ENCODE measurements at places on chromosomes 2 and 18. TPM values are rescaled to one million over a fixed set of nuclear protein-coding genes. Genes with fewer than 3 reads are reported as not detected.
A peak's percentile ranks its signal among the peaks of the same experiment; 100 is the strongest.

DNA sequence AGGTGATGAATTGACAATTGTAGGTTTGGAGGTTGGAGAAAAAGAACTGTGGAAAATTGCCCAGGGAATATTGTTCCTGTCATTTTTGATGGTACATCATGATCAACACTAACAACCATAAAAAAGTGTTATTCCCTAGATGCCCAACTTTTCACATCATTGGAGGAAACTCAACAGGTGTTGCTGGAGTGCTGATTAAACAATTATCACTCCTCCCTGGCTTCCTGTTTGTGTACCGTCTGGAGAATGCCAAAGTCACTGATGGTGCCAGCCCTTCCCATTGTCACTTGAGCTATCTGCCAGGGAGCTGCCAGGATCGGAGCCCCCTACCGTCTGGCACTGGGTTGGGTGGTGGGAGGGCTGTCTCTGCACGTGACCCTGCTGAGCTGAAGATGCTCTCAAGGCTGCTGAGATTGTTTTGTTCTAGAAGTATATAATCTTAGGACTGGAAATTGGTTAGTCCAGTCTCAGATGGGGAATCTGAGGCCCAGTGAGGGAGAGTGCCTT lies 156.9 kb downstream of the PRKCE start:
- no peak for ATAC-seq

The CD8A gene
- 0.44 TPM for total RNA-seq

GRCh38 chr2:202717598-202718310 lies 83.0 kb downstream of the FAM117B start:
- peak; percentile 58 for ATAC-seq

DNA sequence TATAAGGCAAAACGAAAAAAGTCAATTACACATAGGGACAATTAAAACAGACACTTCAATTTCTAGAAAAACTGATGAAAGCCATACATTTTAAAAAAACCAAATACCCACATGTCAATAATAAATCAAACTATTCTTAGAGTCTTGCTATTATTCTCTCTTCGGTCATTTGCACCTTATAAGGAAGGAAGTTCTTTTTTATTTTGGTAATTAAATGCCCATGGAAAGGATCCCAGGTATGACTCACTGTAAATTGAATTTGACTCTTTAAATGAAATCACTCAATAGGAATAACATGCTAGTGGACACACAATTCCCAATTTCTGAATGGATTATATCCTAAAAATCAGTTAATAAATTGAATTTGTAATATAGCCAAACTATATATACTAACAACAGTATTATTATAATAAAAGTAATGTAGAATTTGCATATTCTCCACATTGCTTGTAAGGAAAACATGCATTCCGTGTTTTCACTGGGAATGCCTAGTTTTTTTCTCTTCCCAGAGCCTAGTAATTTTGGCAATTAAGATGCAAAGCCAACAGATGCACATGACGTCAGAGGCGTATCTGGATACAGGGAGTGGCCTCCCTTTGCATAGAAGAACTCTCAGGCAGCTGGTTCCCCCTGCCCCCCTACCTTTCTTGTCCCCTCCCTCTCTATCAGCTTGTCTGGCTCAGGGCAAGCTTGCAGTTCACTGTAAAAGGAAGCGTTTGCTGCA lies 153.5 kb upstream of the PGAP1 start:
- no peak for ATAC-seq

The HOXD9 gene
- total RNA-seq: 1.1 TPM

GRCh38 chr2:102106133-102106556 lies 36.4 kb upstream of the IL1R1 start:
- ATAC-seq: peak; percentile 49

- no peak for ATAC-seq
Observed at GRCh38 chr18:37717098-37717497, 151.5 kb upstream of the CELF4 start.

The WDR54 gene
- total RNA-seq: 4.3 TPM

The ABCB11 gene
- total RNA-seq: not detected

DNA sequence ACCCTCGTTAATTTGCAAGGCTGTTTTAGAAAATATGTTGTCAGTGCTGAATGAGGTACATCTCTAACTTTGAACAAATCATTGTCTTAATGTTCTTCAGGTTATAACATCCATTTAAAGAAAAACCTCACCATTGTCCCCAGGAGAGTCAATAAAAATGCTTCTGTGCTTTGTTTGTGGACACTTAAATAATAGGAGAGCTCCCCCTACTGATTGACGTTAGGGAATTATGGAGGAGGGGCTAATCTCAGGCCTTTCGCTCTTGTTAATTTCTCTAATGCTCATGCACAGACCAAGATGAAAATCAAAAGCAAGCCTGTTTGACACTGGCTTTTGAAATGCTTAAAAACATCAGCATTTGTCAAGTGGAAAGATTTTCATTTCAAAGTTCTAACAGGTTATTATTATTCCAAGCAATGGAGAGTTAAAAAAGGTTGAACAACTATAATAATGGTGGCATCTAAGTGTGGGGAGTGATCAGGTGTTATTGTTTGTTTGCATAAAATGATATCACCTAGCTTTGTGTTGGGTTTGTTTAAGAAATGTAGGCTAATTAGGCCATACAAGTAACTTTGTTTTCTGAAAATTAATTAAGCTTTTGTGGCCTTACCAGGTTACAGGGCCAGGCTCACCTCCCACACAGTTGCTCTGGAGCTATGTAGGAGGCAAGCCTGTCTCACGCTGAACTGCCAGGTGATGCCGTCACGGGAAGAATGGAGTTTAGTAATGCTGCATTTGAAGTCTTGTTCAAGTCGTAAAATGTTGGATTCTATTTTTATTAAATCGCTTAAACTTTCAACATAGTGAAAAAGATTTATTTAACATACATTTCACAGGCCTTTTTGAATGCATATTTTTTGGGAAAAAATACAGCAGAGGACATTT lies 51.7 kb upstream of the SMIM21 start:
- ATAC-seq: peak; percentile 66

The GKN1 gene
- total RNA-seq: not detected

The CFC1 gene
- not detected for total RNA-seq

The TACR1 gene
- 0.64 TPM for total RNA-seq

GRCh38 chr18:79797518-79798345 lies at the start of gene KCNG2:
KCNG2 (plus strand) TSS chr18:79797938; CDS start chr18:79863668, 65,730 bp downstream.
- ATAC-seq: peak; percentile 38

The RASGRP3 gene
- total RNA-seq: 4.3 TPM

The SOX11 gene
- not detected for total RNA-seq

DNA sequence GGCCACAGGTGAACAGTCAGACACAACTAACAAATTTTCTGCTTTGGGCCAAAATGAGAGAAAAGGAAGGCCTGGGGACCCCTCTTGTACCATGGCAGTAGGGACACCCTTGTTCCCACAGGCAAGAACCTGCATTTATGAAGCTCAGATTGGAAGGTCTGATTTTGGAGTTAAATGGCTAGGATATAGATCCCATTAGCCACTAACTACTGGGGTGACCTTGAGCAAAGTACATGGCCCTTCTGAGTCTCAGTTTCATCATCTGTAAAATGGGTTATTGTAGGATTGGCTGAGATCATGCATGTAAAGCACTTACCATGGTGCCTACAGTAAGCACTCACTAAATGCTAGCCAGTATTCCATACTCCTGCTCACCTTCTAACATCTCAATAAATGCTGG lies 101.6 kb upstream of the DAPL1 start:
- no peak for ATAC-seq

GRCh38 chr2:2581331-2582159 lies 250.5 kb upstream of the MYT1L start:
- ATAC-seq: no peak

The L3MBTL4 gene
- 4.8 TPM for total RNA-seq

The OR6B2 gene
- not detected for total RNA-seq

DNA sequence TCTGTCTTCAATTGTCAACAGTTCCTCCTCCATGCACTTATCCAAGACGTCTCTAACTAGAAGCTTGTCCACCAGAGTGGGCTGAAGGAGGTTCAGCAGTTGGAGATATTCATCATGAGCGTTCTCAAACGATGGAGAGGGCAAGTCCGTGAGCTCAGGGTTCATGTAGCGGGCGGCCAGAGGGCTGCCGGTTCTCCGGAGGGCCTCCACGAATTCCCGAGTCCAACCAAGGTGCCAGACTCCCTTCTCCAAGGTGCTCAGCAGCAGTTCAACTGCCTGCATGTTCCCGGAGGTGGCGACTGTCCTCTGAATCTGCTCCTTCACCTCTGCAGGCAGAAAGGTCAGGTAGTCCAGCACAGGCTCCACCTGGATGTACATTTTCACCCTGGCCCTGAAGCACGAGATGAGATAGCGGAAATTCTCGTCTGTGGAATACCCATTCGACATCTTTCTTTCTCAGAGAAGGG lies 590 bp downstream of the IFIH1 start:
- peak; percentile 38 for ATAC-seq

The HES6 gene
- 2.2 TPM for total RNA-seq

GRCh38 chr2:65071499-65072180 lies 15.4 kb downstream of the CEP68 start:
- peak; percentile 5 for ATAC-seq

- no peak for ATAC-seq
Observed at GRCh38 chr2:144572977-144573376, 53.1 kb upstream of the ZEB2 start.

DNA sequence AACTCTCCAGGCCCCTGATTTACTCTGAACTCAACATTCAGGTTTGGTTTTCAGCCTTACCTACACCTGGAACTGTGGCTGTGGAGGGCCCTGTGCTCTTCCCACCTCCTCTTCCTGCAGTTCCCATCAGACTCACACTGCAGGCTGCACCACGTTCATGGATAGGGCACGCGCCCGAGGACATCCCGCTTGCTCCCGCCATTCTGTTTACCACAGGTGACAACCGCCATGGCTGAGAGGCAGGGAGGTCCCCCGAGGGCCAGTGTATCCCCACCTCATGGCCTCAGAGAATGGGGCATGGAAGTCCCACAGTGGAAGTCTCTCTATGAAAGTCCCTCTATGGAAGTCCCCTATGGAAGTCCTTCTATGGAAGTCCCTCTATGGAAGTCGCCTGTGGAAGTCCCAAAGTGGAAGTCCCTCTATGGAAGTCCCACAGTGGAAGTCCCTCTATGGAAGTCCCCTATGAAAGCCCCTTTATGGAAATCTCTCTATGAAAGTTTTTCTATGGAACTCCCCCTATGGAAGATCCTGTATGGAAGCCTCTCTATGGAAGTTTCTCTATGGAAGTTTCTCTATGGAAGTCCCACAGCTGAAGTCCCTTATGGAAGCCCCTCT lies 358.4 kb upstream of the SALL3 start:
- ATAC-seq: no peak

DNA sequence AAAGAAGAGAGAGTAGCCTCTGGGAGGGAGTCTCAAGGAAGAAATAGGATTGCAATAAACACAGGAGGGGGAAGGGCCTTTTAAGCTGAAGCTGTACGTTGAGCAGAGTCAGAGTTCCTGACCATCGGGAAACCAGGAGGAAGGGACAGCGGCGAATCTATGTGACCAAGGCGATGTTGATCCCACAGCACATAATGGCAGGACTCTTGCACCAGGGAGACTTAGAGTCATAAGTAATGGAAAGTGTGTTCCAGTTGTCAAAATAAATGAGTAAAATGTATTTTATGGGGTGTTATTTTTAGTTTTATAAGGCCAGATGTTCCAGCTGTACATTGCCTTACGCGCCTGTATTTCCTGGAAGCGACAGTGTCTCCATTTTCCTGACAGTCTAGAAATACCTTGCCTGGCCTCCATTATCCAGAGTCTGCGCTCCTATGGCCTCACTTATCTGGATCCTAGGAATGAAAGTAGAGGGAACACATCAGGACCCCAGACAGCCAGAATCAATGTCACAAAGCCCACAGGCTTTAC lies 152.8 kb upstream of the COPS8 start:
- ATAC-seq: no peak

DNA sequence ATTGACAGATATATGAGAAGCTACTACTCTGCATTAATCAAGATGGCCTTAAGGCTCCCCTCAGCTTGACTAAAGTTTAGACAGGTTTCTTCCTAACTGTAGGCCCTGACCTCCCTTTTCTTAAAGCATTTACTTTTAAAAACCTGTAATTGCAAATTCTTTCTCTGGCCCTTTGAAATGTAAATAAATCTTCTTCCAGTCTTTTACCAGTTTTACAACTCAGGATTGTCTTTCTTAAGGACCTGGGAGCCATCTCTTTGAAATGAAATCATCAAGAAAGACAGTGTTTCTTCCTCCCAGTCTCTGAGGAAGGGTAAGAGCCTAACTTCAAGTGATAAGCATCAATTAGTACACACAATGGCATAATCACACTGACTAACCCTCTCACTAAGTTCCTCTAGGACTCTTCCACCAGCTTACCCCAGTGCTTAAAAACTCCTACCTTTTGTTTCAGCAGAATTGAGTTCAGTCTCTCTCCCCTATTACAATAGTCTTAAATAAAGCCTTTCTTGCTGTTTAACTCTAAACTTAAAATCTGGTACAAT lies 58.7 kb upstream of the CDH20 start:
- no peak for ATAC-seq

GRCh38 chr2:144448389-144449027 lies 71.4 kb downstream of the ZEB2 start:
- no peak for ATAC-seq

DNA sequence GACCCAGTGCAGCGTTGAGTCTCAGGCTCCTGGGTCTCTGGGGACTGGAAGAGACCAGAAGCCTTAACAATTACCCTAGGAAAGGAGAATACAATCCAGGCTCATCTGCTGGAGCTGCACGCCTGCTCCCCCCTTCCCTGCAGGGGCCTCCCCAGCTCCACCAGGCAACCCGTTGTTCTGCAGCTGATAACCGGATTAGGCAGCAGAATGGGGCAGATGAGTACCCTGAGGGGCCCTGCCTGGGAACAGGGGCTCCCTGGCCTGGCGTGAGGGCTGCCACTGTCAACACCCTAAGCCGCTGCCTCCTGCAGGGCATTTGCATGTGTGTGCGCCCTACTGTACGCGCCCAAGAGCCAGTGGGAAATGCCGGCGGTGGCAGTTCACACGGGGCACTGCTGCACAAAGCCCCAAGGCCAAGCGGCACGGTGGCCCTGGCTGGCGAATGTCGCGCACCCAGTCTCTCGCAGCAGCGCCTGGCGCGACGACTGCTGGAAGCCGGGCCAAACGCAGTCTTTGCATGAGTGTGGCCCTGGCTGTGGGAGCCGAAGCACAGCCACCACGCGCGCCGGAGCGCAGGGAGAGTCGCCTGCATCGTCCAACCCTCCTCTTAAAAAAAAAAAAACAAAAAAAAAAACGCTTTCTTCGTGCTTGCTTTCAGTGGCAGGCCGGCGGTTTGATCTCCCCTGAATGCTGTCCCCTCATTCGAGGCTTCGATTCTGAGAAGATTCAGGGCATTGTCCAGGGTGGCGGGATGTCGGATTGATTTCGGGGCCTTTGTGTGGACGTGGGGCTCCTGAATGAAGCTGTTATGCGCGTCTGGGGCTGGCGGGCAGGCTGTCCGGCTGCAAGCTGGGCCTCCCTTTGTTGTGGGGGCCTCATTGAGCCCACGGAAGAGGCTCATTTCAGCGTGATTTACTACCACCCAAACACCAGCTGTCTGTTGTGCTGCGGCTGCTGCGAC lies 63.8 kb downstream of the SETBP1 start:
- ATAC-seq: no peak

DNA sequence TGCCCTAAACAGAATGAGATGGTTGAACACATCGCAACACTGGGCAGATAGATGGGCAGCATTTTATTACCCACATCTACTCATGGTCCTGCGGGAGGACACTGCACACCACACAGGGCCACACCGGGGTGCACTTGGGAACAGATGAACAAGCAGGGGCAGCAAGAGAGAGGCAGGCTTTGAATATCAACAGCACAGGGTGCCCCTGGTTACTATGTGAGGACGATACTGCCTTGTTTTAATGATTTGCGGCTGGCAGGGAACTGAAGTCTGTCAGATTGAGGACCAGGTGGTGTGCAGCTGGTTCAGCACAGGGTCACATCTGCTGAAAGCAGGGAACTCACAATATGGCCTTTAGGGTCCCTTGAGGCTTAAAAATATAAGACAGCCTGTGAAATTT lies 195.7 kb downstream of the PIEZO2 start:
- no peak for ATAC-seq
